Fibroblast of lung (primary cell): ENCODE measurements at places on chromosomes 6 and 20. TPM values are rescaled to one million over a fixed set of nuclear protein-coding genes. Genes with fewer than 3 reads are reported as not detected.
A peak's percentile ranks its signal among the peaks of the same experiment; 100 is the strongest.

DNA sequence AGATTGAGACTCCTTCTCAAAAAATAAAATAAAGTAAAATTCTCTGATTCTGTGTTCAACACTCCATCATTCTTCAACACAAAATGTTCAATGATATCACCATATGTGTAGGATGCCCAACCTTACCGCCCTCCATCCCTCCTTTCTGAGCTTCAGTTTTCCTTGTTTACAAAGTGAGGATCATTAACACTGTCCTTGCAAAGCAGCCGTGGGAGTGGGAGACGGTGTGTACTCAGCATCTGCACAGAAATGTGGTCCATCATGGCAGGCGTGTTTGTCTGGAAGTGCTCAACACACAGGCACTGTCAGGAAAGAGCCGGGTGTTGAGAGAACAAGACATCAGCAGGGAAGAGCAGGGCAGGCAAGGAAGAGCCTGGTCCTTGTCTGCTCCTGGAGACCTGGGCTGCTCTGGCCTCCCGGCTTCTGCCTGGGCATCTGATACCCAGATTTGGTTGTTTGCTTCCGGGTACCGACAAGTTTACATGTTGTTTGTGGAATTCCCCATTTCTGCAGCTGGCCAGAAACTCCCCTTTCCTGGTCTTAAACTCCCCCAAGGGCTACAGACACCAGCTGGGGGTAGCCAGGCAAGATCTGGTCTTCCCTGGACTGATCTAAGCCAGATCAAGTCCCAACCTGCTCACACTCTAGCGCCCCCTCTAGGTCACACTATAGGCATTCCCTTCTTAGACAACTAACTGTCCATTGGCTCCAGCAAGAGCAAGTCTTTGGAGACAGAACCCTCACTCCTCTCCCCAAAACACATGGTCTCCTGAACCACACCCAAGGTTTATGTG, 26.7 kb upstream of the TTPAL start:
- H3K27me3 ChIP-seq = peaks cover 4% of the 10 kb centered on the region
- H3K27ac ChIP-seq = no peak overlapping the region
- H3K4me1 ChIP-seq = no peaks in the 10 kb centered on the region
- no peak overlapping the region for H3K4me3 ChIP-seq
- H3K36me3 ChIP-seq = no peaks in the 10 kb centered on the region
- no peak for DNase-seq

DNA sequence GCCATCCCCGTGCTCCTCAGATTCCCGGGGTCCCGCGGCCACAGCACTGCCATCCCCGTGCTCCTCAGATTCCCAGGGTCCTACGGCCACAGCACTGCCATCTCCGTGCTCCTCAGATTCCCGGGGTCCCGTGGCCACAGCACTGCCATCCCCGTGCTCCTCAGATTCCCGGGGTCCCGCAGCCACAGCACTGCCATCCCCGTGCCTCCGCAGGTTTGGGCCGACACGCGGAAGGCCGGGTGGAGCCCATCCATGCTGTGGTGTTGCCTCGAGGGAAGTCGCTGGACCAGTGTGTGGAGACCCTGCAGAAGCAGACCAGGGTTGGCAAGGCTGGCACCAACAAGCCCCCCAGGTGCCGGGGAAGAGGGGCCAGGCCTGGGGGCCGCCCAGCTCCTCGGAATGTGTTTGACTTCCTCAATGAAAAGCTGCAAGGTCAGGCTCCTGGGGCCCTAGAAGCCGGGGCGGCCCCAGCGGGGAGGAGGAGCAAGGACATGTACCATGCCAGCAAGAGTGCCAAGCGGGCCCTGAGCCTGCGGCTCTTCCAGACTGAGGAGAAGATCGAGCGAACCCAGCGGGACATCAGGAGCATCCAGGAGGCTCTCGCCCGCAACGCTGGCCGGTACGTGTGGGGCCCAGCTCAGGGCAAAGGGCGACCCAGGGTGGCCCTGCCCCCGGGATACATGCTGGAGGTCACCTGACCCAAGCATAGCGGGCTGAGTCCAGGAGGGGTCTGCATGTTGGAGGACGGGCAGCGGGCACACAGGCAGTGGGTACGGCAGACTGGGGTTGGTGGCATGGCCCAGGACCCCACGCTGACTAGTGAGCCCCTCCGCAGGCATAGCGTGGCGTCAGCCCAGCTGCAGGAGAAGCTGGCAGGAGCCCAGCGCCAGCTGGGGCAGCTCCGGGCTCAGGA, 1.3 kb upstream of the LIME1 start:
- DNase-seq = no peak
- no peak overlapping the region for H3K27ac ChIP-seq
- H3K27me3 ChIP-seq = no peaks in the 10 kb centered on the region
- H3K4me3 ChIP-seq = no peak overlapping the region
- peaks cover 22% of the 10 kb centered on the region for H3K36me3 ChIP-seq

The HSPA1L gene
- 2.1 and 3.1 TPM in 2 replicates for total RNA-seq

GRCh38 chr6:75076009-75076408, 129.8 kb downstream of the COL12A1 start:
- no peak for DNase-seq
- H3K27me3 ChIP-seq = no peaks in the 10 kb centered on the region
- no peak overlapping the region for H3K4me3 ChIP-seq
- no peaks in the 10 kb centered on the region for H3K4me1 ChIP-seq

DNA sequence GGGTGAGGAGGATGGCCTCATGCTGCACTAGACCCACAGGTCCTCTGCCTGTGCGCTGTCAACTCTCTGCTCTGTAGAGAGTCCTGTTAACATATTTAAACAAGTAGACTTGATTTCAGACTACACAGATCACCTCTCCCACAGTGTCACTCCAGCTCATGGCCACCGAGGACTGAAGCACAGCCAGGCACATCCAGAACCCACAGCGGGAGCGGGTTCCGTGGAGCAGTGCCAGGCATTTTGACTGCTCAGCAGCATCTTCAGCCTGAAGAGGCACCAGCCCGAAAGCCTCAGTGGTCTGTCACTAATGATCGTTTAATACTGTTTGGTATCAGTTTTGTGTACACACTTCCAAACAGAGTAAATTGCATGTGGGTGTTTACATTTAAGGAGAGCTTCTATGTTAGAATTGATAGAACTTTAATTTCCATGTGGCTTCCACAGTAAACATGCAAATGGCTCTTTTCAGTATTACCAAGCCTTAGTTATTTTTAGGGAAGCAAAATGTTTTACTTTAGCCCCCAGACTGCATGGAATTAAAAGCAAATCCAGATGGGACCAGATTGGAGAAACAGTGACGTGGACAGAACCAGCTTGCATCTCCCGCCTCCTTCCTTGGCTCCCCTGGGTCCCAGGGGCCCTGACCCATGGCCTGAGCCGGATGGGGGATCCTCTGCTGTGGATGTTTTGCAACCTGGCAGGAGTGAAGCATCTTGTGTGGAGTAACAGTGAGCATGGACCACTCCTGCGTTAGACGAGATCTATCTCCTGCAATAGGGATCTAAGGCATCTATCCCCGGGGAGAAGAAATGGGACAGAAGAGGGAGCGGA, 196.7 kb upstream of the CDH4 start:
- no peaks in the 10 kb centered on the region for H3K27me3 ChIP-seq
- H3K4me3 ChIP-seq = no peak overlapping the region
- no peaks in the 10 kb centered on the region for H3K4me1 ChIP-seq
- DNase-seq = no peak
- H3K27ac ChIP-seq = no peak overlapping the region

The SPDEF gene
- total RNA-seq = under 0.01 TPM in 2 replicates

The FAM120B gene
- 15.2 and 19.3 TPM in 2 replicates for total RNA-seq

The GLP1R gene
- total RNA-seq = not detected in 2 replicates

GRCh38 chr6:113855500-113856374, 1.4 kb upstream of the MARCKS start:
- H3K4me3 ChIP-seq = peak overlapping the region; percentile 94
- H3K36me3 ChIP-seq = no peaks in the 10 kb centered on the region
- DNase-seq = peak; percentile 66
- H3K27me3 ChIP-seq = no peaks in the 10 kb centered on the region
- H3K27ac ChIP-seq = peak overlapping the region; percentile 99

The RPL10A gene
- total RNA-seq = 1,754 and 2,463 TPM in 2 replicates

The TFAP2D gene
- total RNA-seq = not detected in 2 replicates

GRCh38 chr6:89873721-89874120, 20.5 kb upstream of the GJA10 start:
- no peak overlapping the region for H3K27ac ChIP-seq
- no peak overlapping the region for H3K4me3 ChIP-seq
- H3K27me3 ChIP-seq = no peaks in the 10 kb centered on the region
- H3K4me1 ChIP-seq = no peaks in the 10 kb centered on the region
- no peaks in the 10 kb centered on the region for H3K36me3 ChIP-seq

DNA sequence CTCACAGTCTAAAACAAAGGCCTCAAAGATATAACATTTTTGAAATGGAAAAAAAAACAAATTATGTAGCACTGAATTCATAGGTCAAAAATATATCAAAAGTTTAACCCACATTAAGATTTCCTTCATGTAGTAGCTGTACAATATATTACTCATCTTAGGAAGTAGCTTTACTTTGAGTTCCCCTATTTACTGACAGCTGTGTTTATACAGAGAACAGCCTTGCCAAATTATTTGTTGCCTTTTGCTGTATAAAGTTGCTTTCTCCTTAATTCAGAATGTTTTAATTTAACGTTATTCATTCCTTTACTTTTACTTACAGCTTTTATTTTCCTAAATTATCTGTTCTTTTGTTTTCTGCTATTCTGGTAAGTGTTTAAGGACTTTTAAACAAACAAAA, 181.0 kb downstream of the COL12A1 start:
- DNase-seq = peak; percentile 77
- H3K4me3 ChIP-seq = no peak overlapping the region
- no peaks in the 10 kb centered on the region for H3K36me3 ChIP-seq
